ENCODE measurements at places on chromosomes 2 and 18.

GRCh38 chr2:127115471-127116199, 8.7 kb upstream of the BIN1 start:
- no peak for DNase-seq

DNA sequence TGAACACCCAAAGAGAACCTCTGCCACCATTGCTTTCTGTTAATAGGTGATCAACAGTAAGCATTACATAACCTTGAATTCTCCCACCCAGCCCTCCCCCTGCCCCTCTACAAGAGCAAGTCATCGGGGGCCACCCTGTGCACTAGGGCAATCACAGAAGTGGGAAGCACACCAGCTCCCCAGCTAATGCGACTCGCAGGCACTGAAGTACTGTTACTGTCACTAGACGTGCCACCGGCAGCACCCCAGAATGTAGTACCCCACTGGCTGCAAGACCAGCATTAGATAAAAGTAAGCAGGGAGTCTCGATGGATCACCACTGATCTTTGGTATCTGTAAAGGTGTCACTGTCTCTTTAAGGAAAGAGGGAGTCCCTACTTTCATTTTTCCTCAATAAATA, 167.6 kb downstream of the FAM210A start:
- no peak for DNase-seq

DNA sequence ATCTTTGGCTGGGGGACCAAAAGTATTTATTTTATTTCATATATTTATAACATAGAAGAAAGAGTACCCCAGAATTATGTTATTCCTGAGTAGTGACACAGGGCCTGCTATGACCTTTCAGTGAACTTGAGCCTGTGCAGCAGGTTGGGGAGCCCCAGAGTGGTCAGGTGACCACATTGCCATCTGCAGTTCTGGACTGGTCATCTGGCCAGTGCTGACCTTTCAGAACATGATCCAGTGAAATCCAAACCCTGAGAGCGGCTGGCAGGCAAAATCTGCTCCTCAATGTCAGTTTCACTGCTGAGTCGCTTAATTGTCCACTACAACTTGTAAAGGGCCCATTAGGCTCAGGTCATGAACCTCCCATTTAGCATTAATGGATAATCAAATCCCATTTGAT, 336.7 kb upstream of the KCNH7 start:
- no peak for DNase-seq

- no peak for DNase-seq
Observed at GRCh38 chr2:232473467-232473890, 14.2 kb downstream of the ECEL1 start.

- no peak for DNase-seq
Observed at GRCh38 chr18:43514747-43515146, 237.5 kb upstream of the SYT4 start.

DNA sequence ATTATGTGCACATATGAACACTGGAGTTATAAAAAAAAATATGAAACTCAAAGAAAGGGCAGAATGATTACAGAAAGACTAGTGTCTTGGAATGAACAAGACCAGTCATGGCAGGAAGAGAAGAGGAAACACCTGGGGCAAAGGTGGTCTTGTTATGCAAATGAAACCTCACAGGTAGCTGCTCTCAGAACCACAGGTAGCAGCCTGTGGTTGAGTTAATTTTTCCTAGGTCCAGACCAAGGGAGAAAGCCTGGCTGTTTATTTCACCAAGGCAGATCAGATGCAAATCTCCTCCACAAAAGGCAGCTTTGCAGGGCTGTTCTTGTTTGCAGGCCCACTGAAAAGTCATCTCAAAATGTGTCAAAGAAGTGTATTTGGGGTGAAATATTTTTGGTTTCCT, 785.8 kb downstream of the RNF144A start:
- no peak for DNase-seq

- no peak for DNase-seq
Observed at GRCh38 chr2:165621086-165621560, 151.6 kb downstream of the CSRNP3 start.

GRCh38 chr2:99552529-99552928, 62.7 kb upstream of the REV1 start:
- no peak for DNase-seq

Measured in inflammatory macrophage (primary cell).